ENCODE measurements at places on chromosomes 4 and X.
A peak's percentile ranks its signal among the peaks of the same experiment; 100 is the strongest.

GRCh38 chr4:42348247-42348646 is 49.0 kb upstream of the SHISA3 start:
- DNase-seq = no peak

DNA sequence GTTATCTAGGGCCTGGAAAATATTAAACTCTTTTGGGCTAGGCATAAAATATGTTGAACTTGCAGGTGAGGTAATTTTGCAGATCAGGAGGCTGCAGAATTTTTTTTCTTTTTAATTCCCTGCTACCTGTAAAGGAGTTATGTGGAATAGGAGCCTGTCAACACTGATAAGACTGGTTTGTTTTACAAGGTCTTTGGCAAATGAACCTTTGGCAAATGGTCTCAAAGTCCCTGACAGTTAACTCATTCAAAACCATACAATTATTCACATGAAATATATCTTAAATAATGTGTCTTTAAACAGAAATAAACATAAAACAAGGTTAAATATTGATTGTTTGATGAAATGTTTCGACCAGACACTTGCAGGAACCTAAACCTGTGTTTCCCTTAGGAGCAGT is 340.2 kb downstream of the GASK1B start:
- no peak for DNase-seq

GRCh38 chr4:78732332-78733104 is 43.6 kb upstream of the BMP2K start:
- DNase-seq = no peak

- DNase-seq = peak; percentile 76
Measured at GRCh38 chrX:136130931-136131833, 16.2 kb upstream of the FHL1 start.

- no peak for DNase-seq
Measured at GRCh38 chr4:173237152-173237551, 68.5 kb downstream of the GALNT7 start.

DNA sequence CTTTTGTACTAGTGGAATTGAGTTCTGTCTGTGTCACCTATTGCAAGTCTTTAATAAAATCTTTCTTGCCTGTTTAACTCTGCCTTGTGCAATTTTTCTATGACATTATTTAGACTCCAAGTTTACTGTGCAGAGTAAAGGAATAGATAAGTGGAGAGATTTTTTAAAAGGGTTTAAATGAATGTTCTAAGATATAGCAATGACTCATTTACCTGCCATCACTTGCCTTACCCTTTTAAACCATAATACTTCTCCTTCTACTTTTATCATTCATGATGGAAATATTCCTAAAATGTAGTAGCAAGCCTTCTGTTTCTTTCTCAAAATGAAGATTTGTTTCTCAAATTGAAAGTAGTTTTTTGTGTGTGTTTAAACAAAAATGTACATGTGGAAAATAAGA is 782.8 kb upstream of the MAGEB2 start:
- DNase-seq = no peak

DNA sequence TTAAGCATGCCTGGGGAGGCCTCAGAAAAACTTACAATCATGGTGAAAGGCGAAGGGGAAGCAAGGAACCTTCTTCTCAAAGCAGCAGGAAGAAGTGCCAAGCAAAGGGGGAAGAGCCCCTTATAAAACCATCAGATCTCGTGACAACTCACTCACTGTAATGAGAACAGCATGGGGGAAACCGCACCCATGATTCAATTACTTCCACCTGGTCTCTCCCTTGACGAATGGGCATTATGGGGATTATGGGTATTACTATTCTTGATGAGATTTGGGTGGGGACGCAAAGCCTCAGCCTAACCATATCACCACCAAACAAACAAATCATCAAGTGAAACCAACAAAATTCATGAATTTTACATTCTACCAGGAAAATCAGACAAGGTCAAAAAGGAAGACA is 76.7 kb upstream of the TAB3 start:
- DNase-seq = no peak

- no peak for DNase-seq
Measured at GRCh38 chr4:101141230-101141629, 206.1 kb downstream of the PPP3CA start.

DNA sequence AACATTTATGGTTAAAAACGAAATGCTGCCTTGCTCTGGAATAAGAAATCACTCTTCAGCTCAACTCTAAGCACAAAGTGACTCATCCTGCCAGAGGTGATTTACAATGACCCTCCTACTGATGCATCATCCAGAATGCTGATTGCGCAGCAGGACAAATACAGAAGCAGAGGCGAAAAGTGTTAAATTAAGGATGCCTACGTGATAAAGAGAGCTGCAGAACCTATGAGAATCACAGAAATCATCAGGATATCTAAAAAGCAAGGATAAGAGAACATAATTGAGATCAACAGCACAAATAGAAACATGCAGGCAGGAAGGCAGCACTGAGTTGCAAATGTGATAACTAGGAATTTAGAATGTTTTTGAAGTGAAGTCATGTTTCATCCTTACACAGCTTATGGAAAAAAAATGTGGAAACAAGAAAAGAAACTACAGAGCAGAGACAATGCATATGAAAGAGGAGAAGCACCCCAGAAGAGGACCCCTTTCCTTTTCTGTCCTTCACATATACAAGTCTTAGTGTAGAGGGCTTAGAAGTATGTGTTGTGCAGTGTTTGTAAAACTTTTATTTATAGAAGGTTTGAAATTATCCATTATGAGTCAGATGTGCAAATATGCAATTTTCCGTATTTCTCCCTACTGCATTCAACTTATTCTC is 188.4 kb downstream of the SLC7A11 start:
- DNase-seq = peak; percentile 95

DNA sequence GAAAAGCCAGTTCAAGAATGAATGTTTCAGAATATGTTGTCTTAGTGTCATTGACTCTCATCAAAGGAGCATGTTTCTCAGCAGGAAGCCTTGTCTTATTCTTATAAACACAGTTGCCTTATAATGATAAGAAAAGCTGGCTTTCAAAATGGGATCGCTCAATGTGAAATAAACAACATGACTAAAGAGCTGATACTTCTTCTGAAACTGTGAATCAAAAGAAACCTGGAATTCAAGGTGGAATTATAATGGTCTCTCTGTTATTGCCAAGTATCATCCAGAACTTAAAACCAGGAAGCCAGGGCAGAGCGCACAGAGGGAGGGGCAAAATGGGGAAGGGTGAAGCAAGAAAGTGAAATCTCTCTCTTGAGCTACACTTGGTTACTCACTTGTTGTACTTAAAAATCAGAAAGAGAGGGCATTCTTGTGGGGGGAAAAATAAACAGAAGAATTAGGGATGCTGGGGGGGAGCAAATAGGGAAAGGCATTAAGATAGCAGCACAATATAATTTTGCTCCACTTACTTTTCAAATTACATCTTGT is 270.0 kb downstream of the MAPK10 start:
- no peak for DNase-seq

DNA sequence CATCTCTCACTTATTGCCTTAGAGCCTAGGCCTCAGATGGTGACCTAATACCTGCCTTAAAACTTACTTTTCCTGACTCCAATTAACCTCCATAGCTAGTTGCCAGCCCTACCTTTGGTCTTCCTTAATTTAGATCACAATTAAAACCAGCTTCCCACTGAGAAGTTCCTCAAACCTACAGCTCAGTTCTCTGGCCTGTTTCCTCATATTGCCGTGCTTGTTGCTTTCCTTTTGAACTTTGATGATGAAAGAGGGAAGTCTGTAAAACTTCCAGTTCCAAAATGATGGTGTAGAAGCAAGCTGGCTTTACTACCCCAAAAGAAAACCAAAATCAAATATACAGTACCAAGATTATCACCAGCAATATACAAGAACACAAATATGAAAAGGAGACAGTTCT is 28.9 kb upstream of the CAMK2D start:
- no peak for DNase-seq

DNA sequence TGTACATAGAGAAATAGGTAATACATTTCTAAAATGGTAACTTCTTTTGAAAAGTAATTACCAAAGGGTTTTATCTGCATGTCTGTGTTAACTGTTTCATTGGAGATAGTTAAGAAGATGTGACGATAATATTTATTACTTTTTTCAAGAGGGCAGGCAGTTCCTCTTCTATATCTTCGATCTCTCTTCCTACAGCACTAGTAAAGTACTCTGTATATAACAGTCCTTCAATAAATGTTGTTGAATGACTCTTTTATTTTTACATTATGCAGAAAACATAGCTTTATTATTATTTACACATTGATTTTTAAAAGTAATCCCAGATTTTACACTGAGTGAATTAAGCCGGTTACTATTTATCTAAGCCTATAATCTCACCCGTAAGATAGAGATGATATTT is 51.8 kb downstream of the TMPRSS11E start:
- DNase-seq = no peak

- no peak for DNase-seq
Measured at GRCh38 chrX:150406596-150406995, 43.5 kb downstream of the MAMLD1 start.

- no peak for DNase-seq
Measured at GRCh38 chr4:13430834-13431568, 53.1 kb downstream of the RAB28 start.

- no peak for DNase-seq
Measured at GRCh38 chr4:762211-763190, 56.9 kb downstream of the PCGF3 start.

DNA sequence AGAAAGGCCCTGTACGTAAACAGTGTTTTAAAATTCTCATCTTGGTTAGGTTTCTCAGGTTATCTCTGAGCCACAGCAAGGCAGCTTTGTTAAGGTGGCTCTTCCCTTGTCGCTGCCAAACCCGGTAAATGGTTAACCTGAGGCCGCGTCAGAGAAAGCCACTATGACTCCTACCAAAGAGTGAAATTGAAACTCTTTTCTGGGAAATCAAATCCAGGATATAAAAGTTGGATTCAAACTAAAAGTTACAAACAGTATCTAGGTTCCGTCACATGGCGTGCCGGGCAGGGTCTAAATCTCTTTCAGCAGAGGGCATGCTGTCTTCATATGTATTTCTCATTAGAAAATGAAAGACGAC is 433 bp downstream of the MMAA start:
- peak; percentile 55 for DNase-seq

GRCh38 chr4:167100120-167100519 is 134.2 kb downstream of the SPOCK3 start:
- DNase-seq = peak; percentile 73

DNA sequence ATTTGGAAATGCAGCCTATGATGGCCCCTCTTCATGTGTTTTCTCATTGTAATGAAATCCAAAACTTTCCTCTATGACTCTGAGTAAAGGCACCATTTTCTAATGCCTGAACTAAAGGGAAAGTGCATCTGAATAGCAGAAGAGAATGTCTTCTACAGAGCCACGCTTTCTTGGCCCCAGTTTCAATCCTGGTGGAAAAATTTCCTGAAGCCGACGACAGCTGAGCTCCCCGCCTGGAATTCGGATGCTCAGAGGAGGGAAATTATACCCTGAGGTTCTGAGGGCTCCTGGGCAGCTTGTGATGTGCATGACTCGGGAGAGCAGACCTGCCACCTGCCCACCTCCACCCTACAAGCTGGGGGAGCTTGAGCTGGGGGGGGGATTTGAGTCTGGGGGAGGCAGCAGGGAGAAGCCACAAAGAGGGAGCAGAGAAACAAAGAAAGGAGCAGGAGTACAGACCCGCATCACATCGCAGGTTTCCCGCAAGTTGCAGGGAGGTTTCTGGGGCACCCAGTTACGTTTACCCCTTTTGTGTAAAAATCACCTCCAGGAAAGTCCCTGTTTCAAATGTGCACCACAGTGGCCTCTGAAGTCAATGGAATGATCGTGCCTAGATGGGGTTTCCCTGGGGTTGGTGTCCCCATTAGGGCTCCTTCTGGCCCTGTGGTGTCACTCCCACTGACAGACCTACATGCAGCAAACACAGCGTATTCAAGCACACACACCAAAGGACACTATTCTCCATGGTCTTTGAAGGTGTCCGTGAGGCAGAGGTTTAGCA is 145.6 kb upstream of the RBPJ start:
- DNase-seq = no peak

DNA sequence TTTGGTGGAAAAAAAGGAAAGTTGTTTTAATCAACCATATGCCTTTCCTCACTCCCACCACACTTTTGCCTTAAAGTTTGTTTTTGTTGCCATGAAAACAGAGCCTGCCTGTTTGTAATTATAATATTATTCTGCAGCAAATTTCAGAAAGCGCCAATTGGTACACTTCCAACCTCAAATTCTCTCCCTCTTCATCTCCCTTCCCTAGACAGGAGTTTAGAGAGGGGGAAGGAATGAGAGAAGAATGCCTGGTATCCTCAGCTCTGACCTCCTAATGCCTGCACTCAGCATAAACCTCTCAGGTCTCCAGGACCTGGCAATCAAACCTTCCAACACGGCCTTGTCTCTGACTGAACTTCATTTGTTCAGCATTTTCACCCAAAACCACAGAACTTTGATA is 138.4 kb upstream of the HCCS start:
- no peak for DNase-seq

DNA sequence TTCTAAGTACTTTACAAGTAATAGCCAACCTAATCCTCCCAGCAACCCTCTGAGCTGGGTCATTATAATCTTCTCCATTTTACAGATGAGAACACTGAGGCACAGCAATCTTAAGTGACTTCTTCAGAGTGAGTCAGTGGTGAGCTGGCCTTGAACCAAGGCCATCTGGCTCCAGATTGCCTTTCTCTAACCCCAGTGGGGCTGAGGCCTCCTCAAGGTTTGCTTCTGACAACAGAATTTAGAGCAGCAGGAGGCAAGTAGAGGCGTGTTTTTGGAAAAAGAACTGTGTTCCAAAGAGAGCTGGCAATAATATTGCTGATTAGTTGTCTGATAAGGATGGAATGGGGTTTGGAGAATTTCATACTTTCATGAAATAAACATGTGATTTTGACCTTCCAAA is 41.2 kb downstream of the PIR start:
- DNase-seq = no peak

GRCh38 chrX:41198410-41198809 is 113.2 kb downstream of the USP9X start:
- DNase-seq = no peak

- DNase-seq = no peak
Measured at GRCh38 chr4:33085709-33086108, 2365.5 kb downstream of the PCDH7 start.

- no peak for DNase-seq
Measured at GRCh38 chr4:110975338-110975737, 352.5 kb upstream of the PITX2 start.

DNA sequence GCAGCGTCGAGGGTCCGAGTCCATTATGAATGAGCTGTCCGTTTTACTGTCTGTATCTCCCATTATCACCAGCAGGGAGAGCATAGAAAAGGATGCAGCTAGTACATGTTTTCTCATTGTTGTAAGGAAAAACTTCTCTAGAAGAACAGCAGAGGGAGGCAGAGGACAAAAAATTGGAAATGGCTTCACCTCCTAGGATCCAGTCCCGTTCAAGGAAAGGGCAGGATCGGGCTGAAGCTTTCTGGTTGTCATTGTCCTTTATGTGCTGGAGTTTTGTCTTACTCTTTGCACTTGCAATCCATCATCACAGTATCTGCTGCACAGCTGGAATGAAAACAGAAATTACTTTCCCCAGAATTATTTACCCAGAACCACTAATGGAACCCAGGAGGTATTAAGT is 14.7 kb downstream of the NDP start:
- peak; percentile 93 for DNase-seq

- no peak for DNase-seq
Measured at GRCh38 chr4:173169428-173170181, 994 bp downstream of the GALNT7 start.

- DNase-seq = no peak
Measured at GRCh38 chr4:186999686-187000085, 276.0 kb upstream of the FAT1 start.

GRCh38 chrX:140764401-140764919 is 54.9 kb downstream of the LINC00632 start:
- DNase-seq = no peak

- DNase-seq = peak; percentile 74
Measured at GRCh38 chr4:47349326-47349725, 114.2 kb downstream of the COMMD8 start.

GRCh38 chr4:37673538-37674192 is 12.5 kb downstream of the RELL1 start:
- no peak for DNase-seq

Measured in A172 (cell line).